Mucosa of gallbladder (tissue), 1 donor: ENCODE measurements at places on chromosomes 16 and 17. TPM values are rescaled to one million over a fixed set of nuclear protein-coding genes. Genes with fewer than 3 reads are reported as not detected.

DNA sequence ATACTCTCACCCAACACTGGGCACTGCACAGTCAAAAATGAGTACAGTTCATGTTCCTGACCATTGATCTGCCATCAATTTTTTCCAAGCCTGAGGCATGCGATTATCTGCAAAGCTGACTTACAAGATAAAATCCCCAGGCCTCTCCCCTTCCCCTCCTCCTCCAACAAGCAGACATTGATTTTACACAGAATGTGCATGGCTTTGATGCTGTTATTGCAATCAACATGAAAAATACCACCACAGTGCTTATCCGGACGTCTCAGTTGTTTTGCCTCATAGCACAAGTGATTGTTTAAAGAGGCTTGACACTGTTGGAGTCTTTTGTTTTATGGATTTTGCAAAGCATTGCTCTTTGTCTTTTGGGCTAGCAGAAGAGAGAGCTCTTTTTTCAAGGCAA is 163.8 kb downstream of the TOX3 start:
- DNase-seq, result no peak

The LPO gene
- total RNA-seq, result not detected

DNA sequence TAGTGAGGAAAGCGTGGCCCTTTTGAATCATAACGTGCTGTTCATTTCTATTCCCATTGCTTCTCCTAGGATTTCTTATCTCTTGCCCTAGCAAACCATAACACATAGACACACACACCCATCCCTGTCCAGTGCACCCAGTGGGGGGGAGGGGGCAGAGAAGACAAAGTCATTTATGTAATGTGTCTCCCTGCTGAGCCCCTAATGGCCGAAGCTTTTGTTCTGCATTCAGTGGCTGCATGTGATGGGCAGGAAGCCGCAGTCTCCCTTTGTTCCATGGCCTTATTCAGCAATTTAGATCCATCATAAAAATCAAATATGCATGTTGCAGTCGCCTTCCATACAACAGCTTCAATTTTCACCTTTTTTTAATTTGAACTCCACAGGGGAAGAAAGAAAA is 325.4 kb downstream of the ZFHX3 start:
- no peak for DNase-seq

GRCh38 chr16:85656351-85657266 is 32.1 kb downstream of the GINS2 start:
- no peak for DNase-seq

The NME2 gene
- 262 TPM for total RNA-seq

- DNase-seq, result no peak
Measured at GRCh38 chr17:2931876-2932275, 131.5 kb downstream of the OR1D5 start.

DNA sequence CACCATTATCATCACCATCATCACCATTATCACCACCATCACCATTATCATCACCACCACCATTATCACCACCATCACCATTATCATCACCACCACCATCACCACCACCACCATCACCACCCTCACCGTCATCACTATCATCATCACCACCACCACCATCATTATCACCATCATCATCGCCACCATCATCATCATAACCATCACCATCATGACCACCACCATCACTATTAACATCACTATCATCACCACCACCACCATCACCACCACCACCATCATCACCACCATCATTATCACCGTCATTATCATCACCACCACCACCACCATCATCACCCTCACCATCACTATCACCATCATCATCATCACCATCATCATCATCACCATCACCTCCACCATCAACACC is 9.1 kb downstream of the FOXL1 start:
- DNase-seq, result no peak

DNA sequence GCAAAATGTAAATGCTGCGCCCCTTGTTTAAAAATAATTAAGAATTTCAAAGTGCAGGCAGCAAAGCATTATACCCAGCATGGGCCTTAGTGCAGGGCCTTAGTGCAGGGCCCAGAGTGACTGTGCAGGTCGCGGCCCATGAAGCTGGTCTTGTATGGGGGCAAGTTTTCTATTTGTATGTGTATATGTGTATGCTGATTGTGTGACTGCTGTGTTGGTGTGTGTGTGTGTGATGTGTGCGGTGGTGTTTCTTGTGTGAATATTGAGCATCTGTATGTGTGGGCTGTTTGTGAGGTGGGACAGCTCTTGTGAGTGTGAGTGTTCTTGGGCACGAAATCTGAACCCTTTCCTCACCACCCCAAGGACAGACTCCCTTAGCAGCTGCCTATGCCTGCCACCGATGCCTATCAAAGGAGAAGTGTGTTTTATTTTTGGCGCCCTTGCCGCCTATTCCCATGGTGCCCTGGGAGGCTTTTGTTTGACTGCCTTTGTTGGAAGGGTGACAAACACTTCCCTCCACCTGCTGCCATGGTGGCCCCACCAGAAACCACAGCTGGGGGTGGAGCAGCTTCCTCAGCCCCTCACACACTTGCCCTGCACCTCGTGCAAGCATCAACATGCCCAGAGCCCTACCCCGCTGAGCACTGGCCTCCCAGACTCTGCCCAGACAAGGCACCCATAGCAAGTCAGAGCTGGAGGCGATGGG is 18.0 kb downstream of the CCR7 start:
- DNase-seq, result no peak

DNA sequence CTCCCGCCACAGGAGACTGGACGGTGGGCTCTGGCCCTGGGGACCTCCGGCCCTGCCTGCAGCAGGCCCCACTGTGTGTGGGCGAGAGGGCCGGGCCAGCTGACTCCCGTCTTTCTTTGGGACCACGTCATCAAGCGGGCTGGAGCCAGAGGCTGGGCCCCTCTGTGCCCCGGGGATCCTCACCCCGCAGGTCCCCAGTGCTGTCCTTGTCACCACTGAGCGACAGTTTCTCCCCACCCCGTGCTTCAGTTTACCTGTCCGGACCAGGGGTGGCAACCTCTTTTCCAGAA is 181.9 kb upstream of the ZNF469 start:
- no peak for DNase-seq

The KLHL10 gene
- total RNA-seq, result 0.29 TPM
